ENCODE measurements at places on chromosomes 1 and 21.
A peak's percentile ranks its signal among the peaks of the same experiment; 100 is the strongest.

DNA sequence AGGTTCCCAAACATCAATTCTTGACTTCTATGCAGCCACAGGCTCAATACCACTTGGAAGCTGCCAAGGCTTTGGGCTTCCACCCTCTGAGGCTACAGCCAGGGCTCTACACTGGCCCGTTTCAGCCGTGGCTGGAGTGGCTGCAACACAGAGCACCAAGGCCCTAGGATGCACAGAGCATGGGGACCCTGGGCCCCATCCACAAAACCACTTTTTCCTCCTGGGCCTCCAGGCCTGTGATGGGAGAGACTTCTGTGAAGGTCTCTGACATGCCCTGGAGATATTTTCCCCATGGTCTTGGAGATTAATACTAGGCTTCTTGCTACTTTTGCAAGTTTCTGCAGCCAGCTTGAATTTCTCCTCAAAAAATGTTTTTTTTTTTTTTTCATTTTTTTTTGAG lies 655.4 kb upstream of the ZP4 start:
- DNase-seq = no peak

GRCh38 chr1:214282630-214283242 lies 1.8 kb downstream of the SMYD2 start:
- no peak for DNase-seq

DNA sequence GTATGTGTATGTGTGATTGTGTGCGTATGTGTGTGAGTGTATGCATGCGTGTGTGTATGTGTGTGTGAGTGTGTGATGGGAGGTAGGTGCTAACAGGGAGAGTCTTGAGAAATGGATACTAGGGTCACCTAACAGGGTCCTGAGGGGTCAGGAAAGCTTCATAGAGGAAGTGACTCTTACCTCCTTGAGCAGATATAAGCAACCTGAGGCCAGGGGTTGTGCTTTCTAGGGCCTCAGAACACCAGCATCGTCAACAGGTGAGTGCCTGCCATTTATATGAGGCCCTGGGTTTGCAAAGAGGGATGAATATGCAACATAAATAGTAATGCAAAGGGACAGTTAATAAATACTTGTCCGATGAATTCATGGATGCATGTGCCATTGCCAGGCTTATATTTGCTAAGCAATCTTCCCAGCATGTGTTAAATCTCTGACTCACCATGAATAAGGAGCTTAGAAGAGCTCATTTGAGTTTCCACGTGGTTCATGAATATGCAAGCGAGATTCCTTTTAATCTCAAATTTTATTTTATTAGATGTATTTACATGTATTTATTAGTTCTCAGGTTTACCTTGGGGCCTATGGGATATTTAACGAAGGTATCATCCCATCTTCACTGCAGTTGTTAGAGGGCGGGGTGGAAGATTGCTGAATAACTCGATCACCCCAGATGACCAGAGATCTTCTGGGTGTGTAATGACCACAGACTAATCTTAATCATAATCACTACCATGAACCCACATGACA lies 438.3 kb downstream of the CAMTA1 start:
- DNase-seq = peak; percentile 38

DNA sequence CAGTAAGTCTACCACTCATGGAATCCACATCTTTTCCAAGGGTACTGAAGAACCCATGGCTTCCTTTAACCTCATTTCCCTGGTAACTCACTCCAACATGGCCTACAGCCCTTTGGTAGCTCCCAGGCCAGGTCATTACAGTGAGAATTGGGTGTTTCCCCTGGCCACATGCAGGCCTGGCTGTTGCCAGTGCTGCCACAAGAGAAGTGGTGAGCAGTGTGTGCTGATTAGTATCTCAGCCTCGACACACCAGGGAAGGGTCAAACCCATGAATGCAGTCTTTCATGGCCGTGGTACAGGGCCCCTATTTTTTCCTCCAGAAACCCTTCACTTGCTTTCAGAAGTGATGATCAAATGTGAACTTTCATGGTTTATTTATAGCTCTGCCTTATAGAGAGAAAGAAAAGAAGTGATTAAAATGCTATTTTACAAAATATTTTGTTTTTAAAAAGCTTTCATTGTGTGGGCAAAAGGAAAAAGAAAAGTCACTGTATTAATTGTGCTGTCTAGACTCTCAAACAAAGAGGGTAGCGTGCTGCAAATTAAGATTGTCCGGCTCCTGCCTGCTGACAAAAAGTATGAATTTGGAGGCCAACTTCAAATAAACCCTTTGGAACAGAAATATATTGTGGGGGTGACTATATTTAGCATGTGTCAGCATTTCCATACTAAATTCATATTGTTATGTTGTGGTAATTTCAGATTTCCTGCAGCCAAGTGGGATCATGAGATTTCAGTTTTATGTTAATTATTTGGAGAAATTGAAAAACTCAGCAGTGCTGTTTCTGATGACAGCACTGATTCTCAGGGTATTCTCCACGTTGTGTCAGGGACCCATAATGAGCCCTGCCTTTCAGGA lies 62.0 kb upstream of the HOOK1 start:
- no peak for DNase-seq

- no peak for DNase-seq
These were observed 33.0 kb downstream of the SETD4 start for GRCh38 chr21:36027347-36027746.

DNA sequence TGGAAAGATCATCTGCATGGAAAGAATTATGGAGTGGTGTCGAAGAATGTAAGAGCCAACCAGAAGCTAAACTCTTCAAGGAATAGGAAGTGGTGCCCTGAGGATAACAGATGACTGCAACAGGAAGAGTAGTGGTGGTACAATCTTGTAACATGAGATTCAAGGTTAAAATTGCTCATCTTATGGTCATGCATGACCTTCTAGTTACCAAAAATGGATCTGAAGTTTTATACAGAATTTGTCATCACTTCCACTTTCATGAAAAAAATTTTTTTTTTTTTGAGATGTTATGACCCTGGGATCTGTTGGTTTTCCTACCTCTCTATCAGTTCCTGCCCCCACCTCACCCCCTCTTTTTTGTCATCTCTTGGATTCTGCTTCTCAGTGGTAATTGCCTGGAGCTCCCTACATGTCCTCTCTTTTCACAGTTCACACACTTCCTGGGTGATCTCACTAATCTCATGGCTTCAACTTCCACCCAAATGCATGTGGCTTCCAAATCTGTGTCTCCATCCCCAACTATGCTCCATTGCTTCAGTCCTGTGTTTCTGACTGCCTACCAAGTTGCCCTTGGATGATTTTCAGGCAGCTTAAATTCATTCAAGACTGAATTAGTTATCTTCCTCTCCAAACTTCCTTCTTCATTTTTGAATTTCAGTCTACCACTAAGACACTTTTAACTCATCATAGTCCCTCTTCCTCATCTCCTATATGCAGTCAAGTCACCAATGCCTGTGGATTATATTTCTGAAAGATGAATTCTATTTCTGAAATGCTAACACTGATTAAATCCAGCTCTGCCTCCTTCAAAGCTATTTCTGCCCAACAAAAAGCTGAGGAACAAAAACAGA lies 48.4 kb downstream of the SLAMF6 start:
- DNase-seq = no peak

GRCh38 chr1:154720328-154721297 lies 112.6 kb upstream of the ADAR start:
- DNase-seq = no peak

DNA sequence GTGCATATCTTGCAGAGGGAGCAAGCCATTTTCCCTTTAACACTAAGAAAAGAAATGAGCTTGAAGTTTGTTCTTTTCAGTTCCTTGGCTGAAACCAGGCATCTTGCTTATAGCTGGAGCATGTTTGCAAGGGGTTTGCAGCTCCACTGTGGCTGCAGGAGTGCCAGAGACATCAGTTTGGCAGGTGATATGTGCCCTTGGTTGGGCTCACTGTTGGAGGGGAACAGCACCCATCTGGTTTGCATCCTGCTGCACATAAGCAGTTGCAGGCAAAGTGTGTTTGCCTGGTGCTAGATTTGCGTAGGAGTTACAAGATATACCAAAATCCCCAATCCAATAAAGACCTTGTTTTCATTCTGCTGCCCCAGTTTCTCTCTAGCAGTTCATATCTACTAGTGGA lies 47.8 kb upstream of the IKBKE start:
- no peak for DNase-seq

GRCh38 chr1:48333316-48333715 lies 110.8 kb downstream of the SLC5A9 start:
- no peak for DNase-seq

GRCh38 chr1:154987326-154987725 lies 4.2 kb downstream of the FLAD1 start:
- DNase-seq = no peak

GRCh38 chr1:214377886-214378285 lies 96.9 kb downstream of the SMYD2 start:
- no peak for DNase-seq

DNA sequence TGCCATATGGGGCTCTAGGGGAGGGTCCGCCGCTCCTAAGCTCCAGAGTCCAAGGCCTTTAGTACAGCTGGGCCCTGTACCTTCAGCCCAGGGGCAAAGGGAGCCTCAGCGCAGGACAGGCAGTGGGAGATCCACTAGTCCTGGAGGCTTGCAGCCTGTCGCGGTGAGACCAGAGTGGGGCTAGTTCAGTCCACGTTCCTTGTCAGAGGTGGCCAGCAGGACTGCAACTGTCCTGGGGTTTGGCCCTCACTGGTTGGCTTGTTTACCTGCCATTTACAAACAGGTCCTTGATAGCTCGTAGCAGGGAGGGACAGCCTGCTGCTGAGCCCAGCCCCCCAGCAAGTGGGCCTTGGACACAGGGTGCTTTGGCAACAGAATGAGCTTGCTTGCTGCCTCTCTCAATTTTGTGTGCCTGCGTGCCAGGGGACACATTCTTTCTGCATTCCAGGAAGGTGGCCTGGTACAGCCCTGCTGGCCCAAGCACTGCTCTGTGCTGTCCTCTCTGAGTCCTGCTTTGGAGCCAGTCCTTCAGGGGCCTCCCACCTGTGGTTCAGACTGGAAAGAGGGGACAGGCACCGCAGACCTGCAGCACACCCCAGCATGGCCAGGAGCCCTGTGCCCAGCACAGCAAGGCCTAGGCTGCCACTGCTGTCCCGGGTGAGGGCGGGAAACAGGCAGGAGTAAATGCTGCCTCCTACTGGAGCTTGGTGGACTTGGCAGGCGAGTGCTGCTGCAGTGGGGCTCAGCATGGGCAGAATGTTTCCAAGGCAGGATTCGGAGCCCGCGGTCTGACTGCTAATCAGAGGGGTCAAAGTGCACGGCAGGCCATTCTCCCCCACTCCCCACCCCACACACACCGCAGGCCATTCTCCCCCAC lies 15.2 kb downstream of the H6PD start:
- DNase-seq = peak; percentile 63

GRCh38 chr1:219794085-219794743 lies 134.1 kb downstream of the SLC30A10 start:
- DNase-seq = no peak

- DNase-seq = no peak
These were observed 409.5 kb upstream of the DEPDC1 start for GRCh38 chr1:68906431-68906830.

DNA sequence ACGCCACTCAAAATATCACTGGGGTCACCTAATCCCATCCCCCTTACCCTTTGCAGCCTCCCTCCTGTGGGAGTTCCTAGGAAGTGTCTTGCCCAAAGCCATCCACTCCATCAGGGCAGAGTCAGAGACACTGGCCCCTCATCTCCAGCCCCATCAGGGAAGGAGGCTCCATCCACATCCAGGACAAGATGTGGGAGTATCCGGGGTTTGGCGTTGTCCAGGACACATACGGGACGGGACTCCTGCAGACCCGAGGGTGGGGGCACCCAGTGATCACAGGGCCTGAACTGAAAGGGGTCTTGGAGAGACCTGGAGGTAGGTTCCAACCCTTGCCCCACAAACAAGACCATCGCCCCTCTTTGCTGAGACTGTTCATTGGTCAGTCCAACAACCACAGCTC lies 348.2 kb downstream of the MATN1 start:
- no peak for DNase-seq

DNA sequence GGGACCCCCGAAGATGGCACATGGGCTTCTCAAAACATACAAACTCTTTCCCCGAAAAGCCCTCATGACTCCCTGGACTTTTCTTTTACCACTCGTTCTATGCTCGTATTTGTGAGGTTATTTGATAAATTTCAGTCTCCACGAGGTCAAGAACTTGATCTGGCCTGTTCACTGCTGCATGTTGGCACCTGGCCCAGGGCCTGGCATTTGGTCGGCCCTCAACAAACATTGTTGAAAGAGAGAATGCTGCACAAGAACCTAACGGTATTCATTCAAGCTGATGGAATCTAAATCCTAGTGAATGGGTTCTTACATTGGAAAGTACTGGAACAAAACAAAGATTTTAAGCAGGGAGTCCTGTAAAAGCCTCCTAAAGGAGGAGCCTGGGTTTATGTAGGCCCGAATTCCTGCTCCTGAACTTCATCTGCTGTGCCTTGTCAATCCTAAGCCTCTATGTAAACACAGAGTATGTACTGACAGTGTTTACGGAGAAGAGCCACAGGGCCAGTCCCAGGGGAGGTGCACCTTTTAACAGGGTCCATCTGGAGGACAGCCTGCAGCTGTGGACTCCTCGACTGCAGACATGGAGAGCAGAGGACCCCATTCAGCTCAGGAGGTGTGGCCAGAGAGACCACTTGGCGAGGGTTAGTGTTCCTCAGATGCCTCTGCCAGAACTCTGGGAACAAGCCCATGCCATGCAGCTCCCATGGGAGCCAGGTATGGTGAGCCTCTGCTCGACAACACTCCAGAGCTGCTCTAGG lies 46.9 kb downstream of the L1TD1 start:
- peak; percentile 82 for DNase-seq

- DNase-seq = peak; percentile 83
These were observed 45.2 kb upstream of the FMO2 start for GRCh38 chr1:171139890-171140289.

GRCh38 chr1:183273300-183273699 lies 87.2 kb downstream of the LAMC2 start:
- no peak for DNase-seq

Measured in NCI-H510A treated with DMSO at 0.1 percent for 48 hours (cell line).